Astrocyte (in vitro differentiated cells and primary cell): ENCODE measurements at places on chromosomes 5 and 9. TPM values are rescaled to one million over a fixed set of nuclear protein-coding genes. Genes with fewer than 3 reads are reported as not detected.
A peak's percentile ranks its signal among the peaks of the same experiment; 100 is the strongest.

The MAMDC2 gene
- 135 and 211 TPM in 2 replicates for total RNA-seq

The NDST1 gene
- total RNA-seq: 293 and 321 TPM in 2 replicates

- DNase-seq: peak; percentile 93
These were observed 60.6 kb upstream of the ZFR start for GRCh38 chr5:32504989-32505596.

DNA sequence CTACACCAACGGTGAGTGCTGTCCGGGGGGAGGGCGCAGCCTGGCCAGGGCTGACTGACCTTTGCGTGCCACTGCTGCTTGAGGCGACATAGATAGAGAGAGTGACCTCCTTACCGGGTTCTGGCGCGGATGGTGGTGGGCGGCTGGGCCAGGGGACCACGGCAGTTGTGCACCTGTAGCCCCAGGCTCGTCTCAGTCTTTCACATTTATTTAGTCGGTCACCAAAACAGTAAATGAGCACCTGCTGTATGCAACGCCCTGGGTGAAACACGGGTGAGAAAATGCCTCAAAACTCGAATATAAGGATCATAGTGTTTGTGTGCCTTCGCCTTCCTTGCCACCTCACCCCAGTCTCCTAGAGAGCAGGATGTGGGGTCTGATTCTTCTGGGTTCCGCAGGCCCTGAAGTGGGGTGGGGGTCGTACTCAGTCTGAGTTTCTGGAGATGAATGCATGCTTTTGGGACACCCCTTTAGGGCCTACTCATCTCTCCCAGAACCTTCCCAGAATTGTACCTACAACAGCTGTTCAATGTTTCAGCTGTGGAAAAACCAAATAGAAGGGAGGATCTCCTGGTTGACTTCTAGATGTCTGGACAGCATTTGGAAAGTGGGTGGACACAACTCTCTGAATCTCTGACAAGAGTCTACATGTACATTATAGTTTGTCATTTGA lies 714 bp downstream of the SEC24A start:
- DNase-seq: no peak

DNA sequence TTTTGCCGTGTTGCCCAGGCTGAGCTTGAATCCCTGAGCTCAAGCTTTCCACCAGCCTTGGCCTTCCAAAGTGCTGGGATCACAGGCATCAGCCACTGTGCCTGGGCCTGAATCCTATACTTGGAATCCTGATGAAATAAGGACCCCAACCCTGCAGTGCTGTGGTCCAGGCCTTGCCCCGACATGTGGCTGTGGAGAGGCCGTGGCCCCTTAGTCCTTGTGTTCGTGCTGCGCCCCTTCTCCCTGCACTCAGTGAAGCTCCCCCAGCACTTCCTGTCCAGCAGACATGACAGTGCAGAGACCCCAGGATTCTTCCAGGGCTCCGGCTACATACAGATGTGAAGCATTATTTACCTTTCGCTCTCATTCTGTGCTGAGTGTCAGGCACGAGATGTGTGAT lies 52.9 kb downstream of the EHMT1 start:
- DNase-seq: no peak

- peak; percentile 6 for DNase-seq
These were observed 118.6 kb upstream of the DAB2 start for GRCh38 chr5:39543335-39543734.

DNA sequence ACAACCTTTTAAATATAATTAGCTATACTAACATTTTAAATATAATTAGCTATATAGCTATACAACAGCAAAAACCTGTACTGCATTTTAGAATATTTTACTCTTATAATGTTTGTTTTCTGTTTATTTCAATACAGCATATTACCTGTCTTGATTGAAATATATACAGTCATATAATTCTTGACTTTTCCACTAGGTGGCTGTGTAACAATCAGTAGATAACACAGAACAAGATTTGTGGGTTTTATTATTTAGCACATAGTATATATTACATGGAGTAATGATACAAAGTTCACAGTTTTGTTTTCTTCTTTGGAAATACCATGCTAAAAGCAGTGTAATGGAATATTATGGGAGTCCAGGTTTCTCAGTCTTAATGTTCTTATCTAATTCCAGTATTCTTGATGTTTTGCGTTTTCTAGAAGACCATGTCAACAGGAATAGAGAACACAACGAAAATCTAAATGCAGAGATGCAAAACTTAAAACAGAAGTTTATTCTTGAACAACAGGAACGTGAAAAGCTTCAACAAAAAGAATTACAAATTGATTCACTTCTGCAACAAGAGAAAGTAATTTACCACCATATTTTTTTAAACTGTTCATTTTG lies 13.3 kb downstream of the HMMR start:
- peak; percentile 11 for DNase-seq

DNA sequence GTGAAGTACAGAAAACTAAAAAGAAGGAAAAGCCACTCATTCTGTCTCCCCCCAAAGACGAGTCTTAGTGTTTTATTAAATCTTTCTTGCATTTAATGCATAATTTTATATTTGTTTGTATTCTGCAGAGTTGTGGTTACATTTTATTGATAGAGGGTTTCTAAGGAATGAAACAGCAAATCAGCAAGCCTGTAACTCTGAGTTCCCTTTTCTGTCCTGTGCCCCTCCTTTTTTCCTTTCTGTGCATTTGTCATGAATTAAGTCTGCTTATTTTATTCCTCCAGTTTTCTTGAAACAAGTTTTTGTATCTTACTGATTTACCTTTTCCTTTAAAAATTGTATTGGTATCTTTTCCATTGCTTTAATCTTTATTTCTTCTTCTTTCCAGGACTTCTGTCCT lies 132.8 kb downstream of the MUSK start:
- no peak for DNase-seq

DNA sequence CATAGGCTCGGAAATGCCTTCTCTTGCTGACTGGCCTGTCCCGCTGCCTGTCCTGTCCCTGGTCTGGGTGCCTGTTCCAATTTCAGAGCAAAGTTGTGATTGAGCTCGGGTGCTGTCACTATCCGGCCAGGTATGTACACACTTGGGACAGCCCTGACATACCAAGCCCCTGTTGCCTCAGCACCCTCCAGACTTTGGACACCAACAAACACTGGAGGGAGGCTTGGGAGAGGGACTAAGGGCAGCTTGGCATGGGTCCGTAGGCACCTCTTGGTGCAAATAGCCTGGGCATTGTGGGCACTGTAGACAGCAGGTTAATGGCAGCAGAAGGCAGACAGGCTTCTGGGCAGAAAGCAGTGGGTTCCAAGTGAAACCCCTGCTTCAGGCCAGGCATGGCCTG lies 86.3 kb upstream of the SEMA6A start:
- no peak for DNase-seq

GRCh38 chr9:104819033-104819432 lies 55.1 kb downstream of the NIPSNAP3B start:
- DNase-seq: no peak

GRCh38 chr5:172793577-172794488 lies 22.8 kb upstream of the DUSP1 start:
- peak; percentile 52 for DNase-seq

- no peak for DNase-seq
These were observed 176.4 kb downstream of the PDZD2 start for GRCh38 chr5:31815376-31815775.
